ENCODE measurements at places on chromosomes 4 and X.
A peak's percentile ranks its signal among the peaks of the same experiment; 100 is the strongest.

GRCh38 chrX:44011506-44011905, 38.3 kb upstream of the NDP start:
- no peak for DNase-seq

DNA sequence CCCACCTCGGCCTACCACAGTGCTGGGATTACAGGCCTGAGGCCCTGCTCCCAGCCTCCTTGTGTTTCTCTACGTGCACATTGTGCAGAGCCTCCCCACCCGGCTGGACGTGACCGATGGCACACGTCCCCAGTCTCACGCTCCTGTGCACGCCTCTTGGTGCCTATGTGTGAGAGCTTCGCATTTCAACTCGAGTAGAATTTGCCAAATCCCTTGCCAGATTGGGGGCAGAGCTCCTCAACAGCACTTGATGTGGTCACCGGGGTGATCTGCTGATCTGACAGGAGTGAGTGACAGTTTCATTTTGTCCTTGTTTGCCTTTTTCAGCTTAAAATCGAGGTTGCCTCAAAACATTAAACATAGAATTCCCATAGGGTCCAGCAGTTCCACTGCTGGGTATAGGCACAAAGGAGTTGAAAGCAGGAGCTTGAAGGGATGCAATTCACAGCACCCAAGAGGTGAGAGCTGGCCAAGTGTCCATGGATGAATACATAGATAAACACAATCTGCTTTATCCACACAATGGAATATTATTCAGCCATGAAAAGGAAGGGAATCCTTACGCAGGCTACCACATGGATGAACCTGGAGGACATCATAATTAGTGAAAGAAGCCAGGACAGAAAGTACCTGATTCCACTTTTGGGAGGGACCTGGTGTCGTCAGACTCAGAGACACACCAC, 17.6 kb downstream of the TMEM187 start:
- DNase-seq: no peak

DNA sequence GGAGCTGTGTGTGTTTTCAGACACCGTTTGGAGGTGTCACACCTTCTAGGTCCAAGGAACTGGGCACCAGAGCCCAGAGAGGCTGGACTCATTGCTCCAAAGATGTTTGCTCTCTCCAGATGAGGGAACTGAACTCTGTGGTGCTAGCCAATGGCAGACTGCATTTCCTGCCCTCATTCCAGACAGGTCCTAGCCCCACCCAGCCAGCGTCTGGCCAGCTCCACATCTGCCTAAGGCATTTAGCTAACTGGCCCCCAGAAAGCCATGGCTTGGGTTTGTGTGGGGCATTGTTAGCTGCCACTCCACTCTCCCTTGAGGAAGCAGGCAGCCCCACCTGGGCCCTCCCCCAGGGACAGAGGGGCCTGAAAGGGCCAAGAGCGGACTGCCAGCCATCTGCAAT, 11.4 kb downstream of the FGD1 start:
- DNase-seq: no peak

DNA sequence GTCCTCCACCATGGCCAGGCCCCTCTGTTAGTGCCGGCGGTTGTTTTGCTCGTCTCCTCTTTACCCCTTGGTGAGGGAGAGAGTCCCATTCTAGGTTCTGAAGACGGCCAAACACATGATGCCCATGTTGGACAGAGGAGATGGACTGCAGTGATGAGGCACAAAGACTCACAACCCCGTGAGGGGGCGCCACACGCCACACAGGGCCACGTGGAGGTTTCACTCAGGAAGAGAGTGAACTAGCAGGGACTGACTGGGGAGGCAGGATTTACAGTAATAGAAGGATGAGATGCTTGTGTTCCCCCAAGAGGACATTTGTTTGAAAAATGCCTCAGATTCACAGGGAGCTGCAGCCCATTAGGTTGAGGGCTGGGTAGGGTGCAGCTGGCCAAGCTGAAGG, 655.3 kb upstream of the FRG1 start:
- DNase-seq: no peak

GRCh38 chrX:136528645-136529315, 3.2 kb upstream of the VGLL1 start:
- no peak for DNase-seq

GRCh38 chrX:40780082-40780481, 44.7 kb upstream of the MED14 start:
- no peak for DNase-seq

DNA sequence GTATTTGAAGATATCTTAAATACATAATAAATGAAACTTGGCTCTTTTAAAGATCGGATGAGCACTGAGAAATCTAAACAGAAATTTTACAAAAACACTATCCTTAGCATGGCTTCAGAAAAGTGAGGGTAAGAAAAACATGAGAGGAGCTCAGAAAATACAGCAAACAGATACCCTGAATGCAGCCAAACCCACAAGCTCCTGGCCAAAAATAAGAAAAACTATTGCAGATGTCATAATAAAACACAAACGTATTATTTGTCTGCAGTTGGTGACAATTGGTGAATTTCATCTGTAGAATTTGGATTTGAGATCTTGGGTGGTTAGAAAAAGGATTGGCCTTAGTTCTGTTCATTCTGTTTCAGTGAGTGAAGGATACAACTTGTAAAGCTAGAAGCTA, 603.9 kb downstream of the INPP4B start:
- no peak for DNase-seq

- no peak for DNase-seq
Measured at GRCh38 chrX:67568769-67569168, 24.9 kb downstream of the AR start.

DNA sequence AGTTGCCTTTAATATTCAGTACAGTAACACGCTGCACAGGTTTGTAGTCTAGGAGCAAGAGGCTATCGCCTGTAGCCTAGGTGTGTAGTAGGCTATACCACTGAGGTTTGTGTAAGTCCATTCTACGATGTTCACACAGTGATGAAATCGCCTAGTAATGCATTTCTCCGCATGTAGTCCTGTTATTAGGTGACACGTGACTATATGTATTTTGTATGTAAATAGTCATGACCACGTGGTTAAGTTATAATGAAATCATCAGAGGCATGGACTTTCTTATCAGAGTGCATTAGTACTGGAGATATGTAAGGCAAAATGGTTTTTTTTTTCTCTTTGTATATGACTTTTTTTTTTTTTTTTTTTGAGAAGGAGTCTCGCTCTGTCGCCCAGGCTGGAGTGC, 9.9 kb upstream of the ZCCHC4 start:
- DNase-seq: no peak

GRCh38 chr4:6625256-6625655, 15.2 kb upstream of the MRFAP1 start:
- no peak for DNase-seq

GRCh38 chr4:39526765-39527295, 409 bp downstream of the UGDH start:
- DNase-seq: no peak

GRCh38 chr4:41748074-41748570, 403 bp downstream of the PHOX2B start:
- no peak for DNase-seq

GRCh38 chr4:73224886-73225285, 33.7 kb downstream of the ANKRD17 start:
- DNase-seq: no peak

GRCh38 chr4:89352541-89352940, 44.9 kb upstream of the GPRIN3 start:
- no peak for DNase-seq

DNA sequence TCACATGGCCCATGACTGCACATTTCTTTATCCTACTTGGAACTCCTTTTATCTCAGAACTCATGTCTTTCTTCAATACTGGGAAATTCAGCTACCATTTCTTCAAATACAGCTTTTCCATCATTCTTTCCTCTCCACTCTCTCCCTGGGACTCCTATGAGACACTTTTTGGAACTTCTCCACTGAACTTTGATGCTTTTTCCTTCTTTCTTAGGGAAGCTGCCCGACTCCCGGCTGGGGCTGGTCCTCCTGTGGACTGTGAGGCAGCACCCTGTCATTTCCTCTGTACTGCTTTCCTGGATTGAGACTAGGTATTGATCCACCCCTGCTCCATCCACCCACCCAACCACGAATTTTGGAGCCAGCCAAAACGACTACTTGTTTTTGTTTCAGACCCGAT, 40.0 kb downstream of the ZFYVE28 start:
- DNase-seq: no peak

- no peak for DNase-seq
Measured at GRCh38 chr4:79743014-79743413, 330.0 kb downstream of the ANTXR2 start.

GRCh38 chrX:154546354-154547244, at the start of gene G6PD:
Gene G6PD, minus strand, starts transcription at chrX:154546846. Its CDS starts 691 bp downstream, at chrX:154546155.
- peak; percentile 12 for DNase-seq

DNA sequence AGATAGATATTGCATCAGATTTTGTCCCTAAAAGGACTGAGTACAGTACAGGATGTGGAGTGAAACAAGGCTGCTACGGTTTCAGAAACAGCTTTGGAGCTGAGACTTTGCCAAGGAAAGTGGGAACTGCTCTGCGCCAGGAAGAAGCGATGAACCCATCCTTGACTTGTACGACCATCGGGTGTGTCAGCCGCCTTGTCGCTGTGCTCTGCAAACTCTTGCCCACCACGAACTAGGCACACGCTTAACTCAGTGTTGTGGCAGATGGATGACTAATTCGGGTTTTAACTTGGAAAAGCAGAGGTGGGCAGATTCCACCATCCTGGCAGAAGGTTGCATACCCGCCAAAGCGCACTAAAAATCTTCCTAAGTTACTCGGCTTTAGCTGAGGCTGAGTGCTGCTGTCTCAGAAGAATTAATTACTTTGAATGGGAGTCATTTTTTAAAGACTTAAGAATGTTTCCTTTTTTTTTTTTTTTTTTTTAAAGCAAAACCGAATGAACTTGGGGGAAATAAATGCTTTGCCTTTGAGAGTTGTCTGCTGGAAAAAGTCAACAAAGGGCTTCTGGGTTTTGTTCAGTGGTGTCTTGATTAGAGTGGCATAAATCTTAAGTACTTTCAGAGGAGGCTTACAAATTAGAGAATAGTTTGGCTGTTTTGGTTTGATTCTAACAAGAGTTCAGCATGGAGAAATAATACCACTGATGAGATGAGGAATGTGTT, 69.5 kb downstream of the SHROOM2 start:
- no peak for DNase-seq

GRCh38 chr4:120771907-120772306, 150.6 kb downstream of the PRDM5 start:
- no peak for DNase-seq

- peak; percentile 14 for DNase-seq
Measured at GRCh38 chr4:183658362-183659028, 490 bp downstream of the RWDD4 start.

DNA sequence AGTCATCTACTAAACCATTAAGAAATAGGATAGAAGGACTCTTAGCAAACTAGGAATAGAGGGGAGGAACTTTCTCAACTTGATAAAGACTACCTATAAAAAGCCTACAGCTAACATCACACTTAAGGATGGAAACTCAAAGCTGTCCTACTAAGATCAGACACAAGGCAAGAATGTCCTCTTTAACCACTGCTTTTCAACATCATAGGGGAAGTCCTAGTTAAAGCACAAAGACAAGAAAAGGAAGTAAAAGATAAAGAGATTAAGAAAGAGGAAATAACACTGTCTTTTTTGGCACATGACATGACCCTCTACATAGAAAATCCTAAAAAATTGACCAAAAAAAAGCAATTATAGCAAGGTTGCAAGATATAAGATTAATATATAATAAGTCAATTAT, 136.6 kb downstream of the FBXW7 start:
- DNase-seq: peak; percentile 28

- DNase-seq: no peak
Measured at GRCh38 chr4:169765835-169766234, 8.1 kb upstream of the HPF1 start.

- no peak for DNase-seq
Measured at GRCh38 chrX:129596077-129596476, 56.0 kb downstream of the OCRL start.

GRCh38 chr4:7501873-7502272, 67.1 kb upstream of the PSAPL1 start:
- DNase-seq: no peak

- no peak for DNase-seq
Measured at GRCh38 chr4:144402176-144402575, 243.8 kb upstream of the HHIP start.

GRCh38 chr4:41363384-41363981, 106.8 kb downstream of the UCHL1 start:
- DNase-seq: peak; percentile 74

DNA sequence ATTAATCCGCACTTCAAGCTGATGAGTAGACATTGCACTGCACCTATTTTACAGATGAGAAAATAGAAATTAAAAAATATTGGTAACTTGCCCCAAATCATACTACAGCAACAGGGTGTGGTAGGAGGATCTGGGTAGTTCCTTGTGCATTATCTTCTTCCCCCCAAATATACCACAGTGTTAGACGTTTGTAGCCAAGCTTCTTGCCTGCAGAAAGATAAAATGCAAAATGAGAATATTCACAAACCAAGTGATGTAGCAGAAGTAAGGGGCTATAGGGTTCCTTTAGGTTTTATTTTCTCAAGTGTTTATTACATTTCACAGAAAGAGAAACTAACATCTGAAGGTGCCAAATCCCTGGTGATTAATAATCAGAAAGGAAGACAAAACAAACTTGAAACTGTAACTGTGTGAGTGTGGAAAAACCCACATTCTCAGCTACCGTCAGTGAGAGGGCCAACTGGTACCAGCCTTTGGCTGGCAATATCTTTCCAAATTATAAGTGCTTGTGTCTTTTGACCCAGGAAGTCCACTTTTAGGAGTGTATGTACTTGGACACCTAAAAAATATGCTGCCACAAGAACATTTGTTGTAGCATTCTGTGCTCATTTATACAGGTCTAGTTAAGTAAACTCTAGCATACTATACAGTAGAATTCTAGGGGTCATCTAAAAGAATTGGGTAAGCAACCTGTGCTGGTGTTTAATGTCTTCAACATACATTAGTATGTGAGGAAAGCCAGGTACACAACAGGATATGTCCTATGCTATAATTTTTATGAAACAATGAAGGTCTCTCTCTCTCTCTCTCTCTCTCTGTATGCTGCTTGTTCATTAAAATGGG, 6.7 kb upstream of the CD38 start:
- no peak for DNase-seq

DNA sequence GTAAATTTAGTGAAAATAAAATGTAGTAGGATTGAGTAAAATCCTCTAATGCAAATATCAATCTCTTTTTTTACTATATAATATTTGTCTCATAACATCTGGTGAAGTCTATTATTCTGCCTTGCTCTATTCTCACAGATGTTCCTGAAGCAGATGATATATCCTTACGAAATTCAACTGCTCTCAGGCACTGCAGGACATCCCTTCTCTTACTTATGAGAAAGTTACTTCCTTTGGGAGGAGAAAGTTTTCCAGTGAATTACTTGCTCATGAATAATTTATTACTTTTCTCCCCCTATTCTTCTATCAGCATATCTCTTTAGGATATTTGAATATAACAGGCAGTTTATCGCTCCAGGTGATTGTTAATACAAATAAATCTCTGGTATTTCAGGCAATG, 75.6 kb upstream of the AGA start:
- DNase-seq: no peak

- DNase-seq: no peak
Measured at GRCh38 chr4:87239821-87240220, 19.4 kb upstream of the KLHL8 start.

DNA sequence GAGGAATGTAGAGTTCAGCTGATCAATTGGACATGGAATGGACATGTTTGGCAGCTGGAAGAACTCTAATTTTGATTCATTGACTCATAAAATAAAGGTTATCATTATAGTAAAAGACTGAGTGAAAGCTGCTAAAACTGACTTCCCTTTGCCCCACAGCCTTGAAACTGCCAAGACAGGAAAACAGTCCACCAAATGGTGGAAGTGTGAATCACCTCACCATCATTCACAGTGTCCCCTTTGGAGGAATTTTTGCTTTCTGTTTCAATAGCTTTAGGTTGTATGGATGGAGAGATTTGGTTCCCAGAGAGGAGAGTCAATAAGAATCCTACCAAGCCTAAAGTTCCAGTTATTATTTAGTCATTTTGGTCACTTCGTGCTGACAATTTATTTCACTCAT, 20.8 kb upstream of the FREM3 start:
- no peak for DNase-seq
